ENCODE measurements at places on chromosomes 11 and 22. TPM values are rescaled to one million over a fixed set of nuclear protein-coding genes. Genes with fewer than 3 reads are reported as not detected.

DNA sequence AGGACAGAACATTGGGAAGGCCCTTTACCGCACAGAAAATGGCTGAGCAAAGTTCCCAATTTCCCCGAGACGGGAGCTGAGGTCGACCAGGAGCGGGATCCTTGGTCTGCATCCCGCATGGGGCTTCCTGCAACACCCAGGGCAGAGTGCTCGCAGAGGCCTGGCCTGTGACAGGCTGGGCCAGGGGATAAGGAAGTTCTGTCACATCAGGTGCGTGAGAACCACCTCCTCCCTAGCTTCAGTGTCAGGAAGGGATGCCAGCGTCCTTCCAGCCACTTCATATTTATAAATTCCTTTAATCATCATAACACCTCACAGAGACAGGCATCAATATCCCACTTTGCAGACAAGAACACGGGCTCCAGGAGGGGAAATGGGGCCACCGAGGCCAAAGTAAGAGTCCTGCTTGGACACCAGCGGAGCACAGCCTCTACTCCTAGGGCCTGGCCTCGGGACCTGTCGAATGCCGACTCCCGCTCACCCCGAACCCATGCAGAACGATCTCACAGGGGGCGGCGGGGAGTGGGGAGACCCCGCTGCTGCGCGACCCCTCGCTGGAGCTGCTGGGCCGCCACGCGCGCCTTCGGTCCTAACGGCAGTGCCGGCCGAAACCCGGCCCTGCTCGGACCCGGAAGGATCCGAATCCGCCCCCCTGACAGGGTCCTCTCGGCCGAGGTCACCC is 532 bp downstream of the BET1L start:
- peaks cover 56% of the 10 kb centered on the region for H3K4me1 ChIP-seq
- peaks cover 58% of the 10 kb centered on the region for H3K36me3 ChIP-seq
- peak overlapping the region; percentile 74 for H3K4me3 ChIP-seq
- peak; percentile 55 for DNase-seq

- no peaks in the 10 kb centered on the region for H3K4me1 ChIP-seq
- DNase-seq = no peak
- H3K27ac ChIP-seq = no peak overlapping the region
- no peaks in the 10 kb centered on the region for H3K27me3 ChIP-seq
These were observed 32.3 kb upstream of the TSPAN18 start for GRCh38 chr11:44694443-44694842.

DNA sequence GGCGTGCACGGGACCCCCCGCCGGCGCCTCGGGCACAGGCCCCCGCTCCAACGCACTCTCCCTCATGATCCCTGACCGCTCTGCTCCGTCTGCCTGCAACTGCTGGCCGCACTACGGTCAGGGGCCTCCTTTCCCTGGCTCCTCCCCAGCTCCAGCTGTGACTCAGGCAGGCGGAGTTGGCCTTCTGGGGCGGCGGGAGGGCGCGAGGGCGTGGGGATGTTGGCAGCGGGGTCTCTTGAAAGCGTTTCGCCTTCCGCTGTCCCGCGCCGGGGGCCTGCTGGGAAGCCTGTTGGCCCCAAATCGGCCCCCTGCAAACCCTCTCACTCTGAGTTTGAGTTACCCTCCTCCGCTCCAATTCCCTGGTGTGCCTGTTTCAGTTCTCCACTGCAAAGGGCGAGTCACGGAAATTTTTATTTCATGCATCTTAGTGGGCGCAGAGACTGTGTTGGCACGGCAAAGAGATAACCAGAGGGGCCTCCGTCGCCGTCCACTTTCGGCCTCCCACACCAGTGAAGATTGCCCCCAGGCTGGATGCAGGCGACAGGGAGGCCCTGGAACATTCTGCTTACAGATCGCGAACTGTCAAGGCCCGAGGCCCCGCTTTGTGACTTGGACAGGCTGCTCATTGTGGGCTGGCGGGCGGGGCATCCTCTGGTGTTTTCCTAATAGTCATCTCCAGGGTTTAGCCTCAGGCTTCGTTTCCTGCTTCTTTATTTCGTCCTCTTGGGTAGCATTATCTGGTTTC is at the start of gene CAVIN3:
Gene CAVIN3 (minus strand): TSS at position 91 of the 745 bp plus-strand sequence. CDS start 25 bp downstream, at position 66.
- H3K4me3 ChIP-seq = peak within 1 kb of the TSS; percentile 76
- DNase-seq = peak; percentile 78
- no peaks in the 10 kb centered on the region for H3K27me3 ChIP-seq
- H3K27ac ChIP-seq = peak within 1 kb of the TSS; percentile 99

GRCh38 chr11:117808784-117809183 is 11.8 kb upstream of the DSCAML1 start:
- peaks cover 18% of the 10 kb centered on the region for H3K4me1 ChIP-seq
- no peaks in the 10 kb centered on the region for H3K36me3 ChIP-seq
- H3K27me3 ChIP-seq = peaks cover 3% of the 10 kb centered on the region
- H3K27ac ChIP-seq = no peak overlapping the region
- no peak for DNase-seq

- no peaks in the 10 kb centered on the region for H3K4me1 ChIP-seq
- no peak overlapping the region for H3K27ac ChIP-seq
- DNase-seq = no peak
- H3K27me3 ChIP-seq = no peaks in the 10 kb centered on the region
These were observed 16.3 kb downstream of the FAT3 start for GRCh38 chr11:92240916-92241315.

- no peaks in the 10 kb centered on the region for H3K27me3 ChIP-seq
- H3K36me3 ChIP-seq = peaks cover 17% of the 10 kb centered on the region
- H3K27ac ChIP-seq = peak overlapping the region; percentile 100
These were observed 928 bp downstream of the FBXO7 start for GRCh38 chr22:32475468-32476010.

- DNase-seq = peak; percentile 52
- no peaks in the 10 kb centered on the region for H3K36me3 ChIP-seq
- peak overlapping the region; percentile 56 for H3K27ac ChIP-seq
- no peak overlapping the region for H3K4me3 ChIP-seq
These were observed 115.4 kb downstream of the KIAA1671 start for GRCh38 chr22:25067851-25068421.

DNA sequence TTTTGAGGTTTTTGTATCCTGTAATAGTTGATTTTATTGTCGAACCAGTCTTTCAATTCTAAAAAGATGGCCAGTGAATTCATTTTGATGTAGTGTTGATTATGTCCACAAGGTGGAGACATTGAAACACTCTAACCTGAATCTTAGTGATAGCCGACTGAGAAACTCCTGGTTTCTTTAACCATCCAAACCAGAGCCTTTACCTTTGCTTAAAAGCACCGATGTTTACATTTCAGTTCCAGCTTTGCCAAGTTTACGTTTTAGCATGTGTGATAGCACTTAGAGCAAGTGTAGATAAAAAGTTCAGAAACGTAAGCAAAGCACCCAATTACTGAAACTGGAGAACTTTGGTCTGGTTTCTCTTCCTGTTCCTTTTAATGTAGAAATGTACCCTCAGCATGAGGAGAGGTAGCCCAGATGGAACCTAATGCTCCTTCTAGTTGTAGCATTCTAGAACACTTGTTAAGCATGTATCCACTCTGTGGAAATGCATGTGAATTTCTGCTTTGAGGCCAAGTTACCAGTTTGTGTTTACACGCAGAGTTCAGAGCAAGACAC is 208.6 kb downstream of the DBX1 start:
- peak overlapping the region; percentile 15 for H3K4me3 ChIP-seq
- peaks cover 28% of the 10 kb centered on the region for H3K4me1 ChIP-seq
- DNase-seq = no peak
- H3K27ac ChIP-seq = no peak overlapping the region

- H3K36me3 ChIP-seq = no peaks in the 10 kb centered on the region
- no peak overlapping the region for H3K4me3 ChIP-seq
- peak overlapping the region; percentile 11 for H3K27ac ChIP-seq
- DNase-seq = no peak
These were observed 71.4 kb upstream of the MPEG1 start for GRCh38 chr11:59283825-59284772.

Gene HTR3B
- total RNA-seq = not detected

Gene SLC22A9
- total RNA-seq = not detected

Gene MN1
- 6.5 TPM for total RNA-seq

Gene PNPLA3
- 6.9 TPM for total RNA-seq

Gene SLC22A8
- total RNA-seq = not detected

Gene IL18
- total RNA-seq = 48.7 TPM

Gene MFRP
- total RNA-seq = not detected

Gene SYT7
- total RNA-seq = 3.8 TPM
